ENCODE measurements at places on chromosomes 2 and 18.

GRCh38 chr2:102074152-102074783 lies 68.3 kb upstream of the IL1R1 start:
- no peak for DNase-seq

- peak; percentile 29 for DNase-seq
Observed at GRCh38 chr2:98412751-98413458, 31.8 kb upstream of the INPP4A start.

GRCh38 chr2:70954886-70955285 lies 19.2 kb downstream of the ATP6V1B1 start:
- DNase-seq: no peak

GRCh38 chr2:195318440-195319111 lies 338.4 kb upstream of the SLC39A10 start:
- DNase-seq: no peak

- DNase-seq: no peak
Observed at GRCh38 chr2:172198361-172198760, 95.7 kb upstream of the DLX2 start.

- no peak for DNase-seq
Observed at GRCh38 chr2:128876986-128877983, 558.6 kb upstream of the HS6ST1 start.

GRCh38 chr2:221468317-221468716 lies 103.8 kb downstream of the EPHA4 start:
- no peak for DNase-seq

DNA sequence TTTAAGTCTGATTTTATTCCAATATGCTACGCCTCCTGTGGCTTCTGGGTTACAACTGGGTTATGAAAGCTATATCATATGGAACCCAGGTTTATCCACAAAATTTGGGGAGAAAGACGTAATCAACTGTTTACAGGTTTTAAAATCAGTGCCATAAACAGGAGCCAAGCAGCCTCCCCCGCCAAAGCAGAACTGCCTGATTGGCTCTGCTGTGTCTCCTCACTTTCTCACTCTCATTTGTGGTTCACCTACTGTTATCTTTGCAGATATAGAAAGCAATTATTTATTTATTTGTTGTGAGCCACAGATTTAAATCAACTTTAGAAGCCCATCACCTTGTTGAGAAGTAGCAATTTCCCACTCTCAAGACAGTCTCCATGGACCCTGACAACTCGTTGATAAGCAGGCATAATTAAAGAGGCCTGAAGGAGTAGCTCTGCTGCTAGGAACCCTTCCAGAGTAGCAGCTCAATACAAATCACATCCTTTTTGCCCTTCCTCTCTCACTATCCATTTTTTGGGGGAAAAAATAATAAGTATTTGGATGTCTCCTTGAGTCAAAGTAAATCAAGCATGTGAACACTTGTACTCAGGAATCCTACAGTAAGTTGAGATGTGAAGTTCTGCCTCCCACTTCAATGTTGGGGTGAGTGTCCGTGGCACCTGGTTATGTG lies 191.0 kb upstream of the CCDC150 start:
- DNase-seq: no peak

DNA sequence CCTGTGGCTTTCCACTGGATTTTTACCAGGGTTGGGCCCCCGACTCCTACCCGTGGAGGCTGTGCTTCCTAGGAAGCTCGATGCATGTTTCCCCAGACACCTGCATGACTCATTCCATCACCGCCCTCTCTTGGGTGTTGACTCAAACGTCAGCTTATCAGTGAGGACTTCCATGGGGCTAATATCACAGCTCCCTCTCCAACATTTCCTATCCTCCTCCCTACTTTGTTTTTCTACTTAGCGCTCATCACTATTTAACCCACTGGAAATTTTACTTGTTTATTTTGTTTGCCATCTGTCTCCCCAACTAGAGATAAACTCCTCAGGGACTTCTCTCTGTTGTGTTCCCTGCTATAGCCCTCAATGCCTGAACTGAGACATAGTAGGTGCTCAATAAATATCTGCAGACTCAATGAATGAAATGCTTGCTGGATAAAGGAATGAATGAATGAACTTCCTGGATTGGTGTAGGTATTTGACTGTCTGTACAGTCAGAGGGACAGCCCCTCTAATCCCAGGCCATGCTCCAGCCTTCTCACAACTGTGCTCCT lies 89.7 kb upstream of the MSH2 start:
- DNase-seq: no peak

DNA sequence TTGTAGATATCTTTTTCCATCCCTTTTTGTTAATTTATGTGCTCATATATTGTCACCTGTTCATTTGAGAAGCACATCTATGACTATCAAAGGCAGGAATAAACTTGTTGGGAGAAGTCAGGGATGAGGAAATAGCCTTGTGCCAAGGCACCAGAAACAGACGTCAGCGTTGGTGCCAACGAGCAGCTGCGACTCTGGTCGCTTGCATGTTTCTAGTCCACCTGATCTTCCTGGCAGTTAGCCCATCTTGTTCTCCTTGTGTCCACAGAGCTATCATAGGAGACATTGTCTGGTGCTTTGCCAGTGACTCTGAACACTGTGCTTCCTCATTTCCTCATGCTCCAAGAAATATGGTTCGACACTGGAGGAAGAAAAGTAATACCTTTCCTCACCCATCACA lies 374.4 kb downstream of the PTPRM start:
- no peak for DNase-seq

DNA sequence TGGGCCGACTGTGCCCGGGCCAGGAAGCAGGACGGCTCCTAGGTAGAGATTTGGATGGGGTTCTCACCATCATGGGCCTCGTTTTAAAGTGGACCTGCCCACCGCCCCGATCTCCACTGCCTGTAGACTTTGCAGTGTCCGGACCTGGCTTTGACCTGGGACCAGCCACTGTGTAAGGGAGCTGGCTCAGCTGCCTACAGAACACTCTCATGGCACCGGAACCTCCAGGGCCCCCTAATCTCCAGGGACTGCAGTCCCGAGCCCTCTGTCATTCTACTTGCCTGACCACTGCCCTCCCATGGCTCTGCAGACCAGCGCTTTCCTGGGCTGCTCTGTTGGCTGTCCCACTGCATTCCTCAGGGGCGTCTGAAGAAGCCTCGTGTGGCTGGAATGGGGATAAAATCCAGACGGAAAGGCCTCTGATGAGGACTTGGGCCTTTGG lies 120.8 kb downstream of the GLI2 start:
- DNase-seq: no peak

GRCh38 chr2:162710287-162710890 lies 128.2 kb downstream of the KCNH7 start:
- no peak for DNase-seq

Measured in stimulated activated CD4-positive, alpha-beta T cell treated with anti-CD3 and anti-CD28 coated beads, Interleukin-1b, Interleukin-23, amount 100 ng/mL, for 1 hour (primary cell).